SJSA1 (cell line): ENCODE measurements at places on chromosomes 6 and 20. TPM values are rescaled to one million over a fixed set of nuclear protein-coding genes. Genes with fewer than 3 reads are reported as not detected.

The PLN gene
- total RNA-seq, result not detected in 2 replicates

The OR2B6 gene
- not detected in 2 replicates for total RNA-seq

The MOG gene
- not detected in 2 replicates for total RNA-seq

The R3HDML gene
- not detected in 2 replicates for total RNA-seq

The SAMD5 gene
- 16.2 and 21.5 TPM in 2 replicates for total RNA-seq

The CLIC5 gene
- total RNA-seq, result 0.22 and 1.2 TPM in 2 replicates

The MEP1A gene
- total RNA-seq, result 0.08 and 1.0 TPM in 2 replicates

The HLA-DRB1 gene
- total RNA-seq, result not detected in 2 replicates

The DST gene
- 93.2 and 160 TPM in 2 replicates for total RNA-seq

The RAD21L1 gene
- total RNA-seq, result 0.19 and 0.29 TPM in 2 replicates

The MEI4 gene
- not detected in 2 replicates for total RNA-seq

The TBX18 gene
- total RNA-seq, result 17.5 and 35.1 TPM in 2 replicates

The TMEM200A gene
- total RNA-seq, result 6.4 and 12.3 TPM in 2 replicates

The CDS2 gene
- total RNA-seq, result 27.4 and 31.2 TPM in 2 replicates

The RAB44 gene
- not detected in 2 replicates for total RNA-seq

The HLA-DOA gene
- not detected in 2 replicates for total RNA-seq

The NKAIN2 gene
- not detected in 2 replicates for total RNA-seq

The SNAP25 gene
- 3.9 and 13.9 TPM in 2 replicates for total RNA-seq

The SMIM8 gene
- total RNA-seq, result 4.9 and 5.1 TPM in 2 replicates

The GNL1 gene
- 20.9 and 49.5 TPM in 2 replicates for total RNA-seq

The TSBP1 gene
- total RNA-seq, result not detected in 2 replicates

The GRIK2 gene
- 0.97 and 2.3 TPM in 2 replicates for total RNA-seq

The CD24 gene
- 299 and 431 TPM in 2 replicates for total RNA-seq

The SEL1L2 gene
- total RNA-seq, result not detected in 2 replicates

The HLA-E gene
- 214 and 294 TPM in 2 replicates for total RNA-seq

The NT5E gene
- total RNA-seq, result 37.3 and 51.2 TPM in 2 replicates

The KIAA1755 gene
- total RNA-seq, result 0.03 and 0.44 TPM in 2 replicates

The TUBB1 gene
- 0.05 TPM in 1 of 2 replicates, not detected in the other for total RNA-seq

The RIN2 gene
- 15.7 and 19.0 TPM in 2 replicates for total RNA-seq

The ELOVL5 gene
- 78.5 and 112 TPM in 2 replicates for total RNA-seq

The SALL4 gene
- total RNA-seq, result 0.79 and 2.3 TPM in 2 replicates

The HS3ST5 gene
- 1.7 and 2.9 TPM in 2 replicates for total RNA-seq

The L3MBTL3 gene
- total RNA-seq, result 12.3 and 24.7 TPM in 2 replicates

The INSM1 gene
- not detected in 2 replicates for total RNA-seq

The GHRH gene
- not detected in 2 replicates for total RNA-seq

The GSTA3 gene
- not detected in 2 replicates for total RNA-seq

The LTA gene
- not detected in 2 replicates for total RNA-seq

The BTNL2 gene
- not detected in 2 replicates for total RNA-seq
